ENCODE measurements at places on chromosomes 12 and 14.

DNA sequence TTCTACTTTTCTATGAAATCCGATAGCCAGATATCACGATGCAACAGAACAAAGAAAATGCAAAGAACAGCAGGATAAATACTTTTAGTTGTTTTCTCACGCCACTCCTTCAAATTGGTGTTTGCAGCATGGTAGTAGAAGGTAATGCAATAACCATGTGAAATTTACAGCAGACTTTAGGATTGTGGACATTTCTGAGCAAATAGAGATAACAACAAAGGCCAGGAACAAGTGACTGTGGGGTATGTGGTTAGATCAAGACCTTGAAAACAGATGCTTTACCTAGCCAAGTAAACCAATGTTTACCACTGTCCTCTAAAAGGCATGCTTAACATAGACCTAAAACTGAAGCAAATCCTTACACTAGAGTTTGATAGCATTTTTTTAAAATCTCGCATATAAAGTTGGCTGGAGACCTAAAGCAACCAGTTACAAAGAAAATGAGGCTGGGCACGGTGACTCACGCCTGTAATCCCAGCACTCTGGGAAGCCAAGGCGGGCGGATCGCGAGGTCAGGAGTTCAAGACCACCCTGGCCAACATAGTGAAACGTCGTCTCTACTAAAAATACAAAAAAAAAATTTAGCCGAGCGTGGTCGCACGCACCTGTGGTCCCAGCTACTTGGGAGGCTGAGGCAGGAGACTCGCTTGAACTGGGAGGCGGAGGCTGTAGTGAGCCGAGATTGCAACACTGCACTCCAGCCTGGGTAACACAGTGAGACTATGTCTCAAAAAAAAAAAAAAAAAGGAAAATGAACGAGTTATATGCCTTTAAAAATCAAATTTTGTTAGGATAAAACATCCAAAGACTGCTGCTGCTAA, 123.2 kb upstream of the FOXN3 start:
- DNase-seq: no peak

DNA sequence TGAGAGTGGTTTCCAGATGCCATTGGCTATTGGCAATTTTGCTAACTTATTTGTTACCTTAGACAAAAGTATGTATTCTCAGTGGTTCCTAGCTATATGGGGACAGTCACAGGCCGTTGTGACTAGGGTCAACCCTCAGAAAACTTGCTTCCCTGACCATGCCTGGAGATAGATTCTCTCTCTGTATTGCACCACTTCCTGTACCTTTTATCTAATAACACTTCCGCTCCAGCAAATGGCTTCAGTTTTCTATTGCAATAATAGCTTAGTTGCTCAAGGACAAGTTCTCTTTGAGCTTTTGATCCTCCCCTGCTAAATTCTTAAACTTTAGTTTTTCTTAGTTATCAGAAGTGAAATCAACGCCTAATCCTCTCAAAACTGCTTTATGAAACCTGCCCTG, 338.0 kb downstream of the RMST start:
- DNase-seq: no peak

DNA sequence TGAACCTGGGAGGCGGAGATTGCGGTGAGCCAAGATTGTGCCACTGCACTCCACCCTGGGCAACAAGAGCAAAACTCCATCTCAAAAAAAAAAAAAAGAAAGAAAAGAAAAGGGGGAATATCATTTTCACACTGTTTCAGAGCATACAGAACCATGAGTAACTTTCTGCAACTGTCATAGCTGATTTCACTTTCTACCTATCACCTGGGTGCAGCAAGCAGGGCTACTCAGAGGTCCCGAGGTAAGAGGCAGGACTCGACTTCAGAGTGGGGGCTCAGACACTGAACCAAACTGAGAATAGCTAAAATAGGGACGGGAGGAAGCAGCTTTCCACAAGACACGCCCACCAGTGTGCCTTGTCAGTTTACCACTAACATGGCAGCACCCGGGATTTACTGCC, 29.8 kb downstream of the OR10P1 start:
- no peak for DNase-seq

DNA sequence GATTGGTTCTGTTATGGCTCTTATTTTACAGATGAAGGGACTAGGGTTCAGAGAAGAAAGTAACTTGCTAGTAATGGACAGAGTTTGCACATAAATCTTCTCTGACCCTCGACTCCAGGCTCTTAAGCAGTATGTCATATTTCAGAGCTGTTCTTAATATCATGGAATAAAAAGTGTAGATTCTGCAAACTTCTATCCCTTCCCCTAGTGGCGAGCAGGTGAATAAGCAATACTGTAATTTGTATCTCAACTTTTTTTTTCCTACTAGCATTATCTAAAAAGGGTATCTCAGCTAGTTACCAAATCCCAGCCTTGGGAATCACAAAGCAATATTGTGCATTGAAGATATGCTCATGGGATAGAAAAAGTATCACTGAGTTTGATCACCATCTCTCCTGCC, 83.2 kb downstream of the ANO4 start:
- DNase-seq: no peak

DNA sequence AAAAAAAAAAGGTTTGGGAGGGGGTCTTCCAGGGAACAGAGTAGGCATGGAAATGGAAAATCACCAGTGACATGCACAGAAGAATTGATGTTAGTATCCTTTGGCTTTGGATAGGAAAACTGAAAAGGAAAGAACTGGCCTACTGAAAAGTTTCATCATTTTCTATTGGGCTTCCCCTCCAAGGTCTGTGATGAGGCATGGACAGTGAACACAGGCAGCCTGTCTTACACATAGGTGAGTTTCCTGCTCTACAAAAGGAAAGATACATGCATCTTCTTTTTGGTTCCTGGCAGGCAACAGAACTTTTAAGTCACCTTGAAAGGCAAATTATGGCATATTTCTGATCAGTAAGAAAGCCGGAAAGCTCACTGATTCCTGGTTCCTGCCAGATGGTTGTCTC, 5.8 kb downstream of the BMAL2 start:
- no peak for DNase-seq

DNA sequence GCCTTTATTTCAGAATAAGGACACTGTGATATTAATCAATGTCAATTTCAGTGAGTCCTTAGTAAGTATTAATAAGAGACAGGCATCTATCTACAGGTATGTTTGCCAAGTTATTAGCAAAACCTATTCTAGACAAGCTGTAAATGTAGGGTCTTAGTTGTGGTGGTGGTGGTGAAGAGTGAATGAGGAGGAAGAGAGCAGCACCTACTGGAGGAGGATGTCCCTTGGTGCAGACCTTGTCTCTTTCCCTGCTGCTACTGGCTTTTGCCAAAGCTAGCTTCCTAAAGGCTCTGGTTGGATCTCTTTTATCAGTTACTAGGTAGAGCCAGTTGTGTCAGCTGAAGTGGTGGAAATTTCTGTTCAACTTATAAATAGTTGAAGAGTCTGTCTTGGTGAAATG, 304.8 kb upstream of the ATP2B1 start:
- no peak for DNase-seq
